Hepatocyte (in vitro differentiated cells): ENCODE measurements at places on chromosomes 3 and 15. TPM values are rescaled to one million over a fixed set of nuclear protein-coding genes. Genes with fewer than 3 reads are reported as not detected.

- no peak for DNase-seq
These were observed 37.9 kb downstream of the IL20RB start for GRCh38 chr3:136995652-136996051.

GRCh38 chr15:64017591-64018163 is 28.6 kb downstream of the DAPK2 start:
- no peak for DNase-seq

Gene ERICH6
- 0.61 TPM in 1 of 2 replicates, not detected in the other for polyA plus RNA-seq

GRCh38 chr3:62101488-62101887 is 271.9 kb downstream of the FEZF2 start:
- DNase-seq, result no peak

Gene RBMS3
- 32.6 and 34.9 TPM in 2 replicates for polyA plus RNA-seq

Gene HERC2
- 30.2 and 41.0 TPM in 2 replicates for polyA plus RNA-seq

GRCh38 chr15:91055548-91056331 is 33.3 kb upstream of the VPS33B start:
- peak; percentile 77 for DNase-seq

DNA sequence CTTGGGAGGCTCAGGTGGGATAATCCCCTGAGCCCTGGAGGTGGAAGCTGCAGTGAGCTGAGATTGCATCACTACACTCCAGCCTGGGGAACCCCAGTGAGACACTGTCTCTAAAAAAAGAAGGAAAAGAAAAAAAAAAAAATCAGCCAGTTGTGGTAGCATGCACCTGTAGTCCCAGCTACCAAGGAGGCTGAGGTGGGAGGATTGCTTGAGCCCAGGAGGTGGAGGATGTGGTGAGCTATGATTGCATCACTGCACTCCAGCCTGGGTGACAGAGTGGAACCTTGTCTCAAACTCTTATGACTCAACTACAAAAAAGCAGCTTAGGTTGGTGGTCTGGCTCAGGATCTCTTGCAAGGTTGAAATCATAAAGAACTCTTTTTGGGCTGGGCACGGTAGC is 19.3 kb upstream of the GPX1 start:
- no peak for DNase-seq

GRCh38 chr3:73419942-73420341 is 204.8 kb downstream of the PDZRN3 start:
- DNase-seq, result no peak

DNA sequence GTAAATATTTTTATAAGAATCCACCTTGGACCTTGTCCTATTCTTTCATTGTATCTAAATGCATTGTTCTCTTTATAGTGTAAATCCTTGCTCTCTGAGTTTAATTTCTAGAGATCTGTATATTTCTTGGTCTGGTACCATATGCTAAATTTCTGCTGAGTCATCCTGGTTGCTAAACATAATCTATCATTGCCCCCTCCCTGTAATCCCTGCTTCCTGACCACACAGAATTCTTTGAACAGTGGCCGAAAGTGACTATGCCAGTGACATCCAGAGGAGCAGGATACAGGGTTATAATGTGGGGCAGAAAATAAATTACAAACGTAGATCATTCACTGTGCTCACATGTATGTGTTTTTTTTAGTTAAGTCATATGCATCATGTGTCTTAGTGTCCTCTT is 143.1 kb downstream of the DIPK2A start:
- DNase-seq, result no peak

DNA sequence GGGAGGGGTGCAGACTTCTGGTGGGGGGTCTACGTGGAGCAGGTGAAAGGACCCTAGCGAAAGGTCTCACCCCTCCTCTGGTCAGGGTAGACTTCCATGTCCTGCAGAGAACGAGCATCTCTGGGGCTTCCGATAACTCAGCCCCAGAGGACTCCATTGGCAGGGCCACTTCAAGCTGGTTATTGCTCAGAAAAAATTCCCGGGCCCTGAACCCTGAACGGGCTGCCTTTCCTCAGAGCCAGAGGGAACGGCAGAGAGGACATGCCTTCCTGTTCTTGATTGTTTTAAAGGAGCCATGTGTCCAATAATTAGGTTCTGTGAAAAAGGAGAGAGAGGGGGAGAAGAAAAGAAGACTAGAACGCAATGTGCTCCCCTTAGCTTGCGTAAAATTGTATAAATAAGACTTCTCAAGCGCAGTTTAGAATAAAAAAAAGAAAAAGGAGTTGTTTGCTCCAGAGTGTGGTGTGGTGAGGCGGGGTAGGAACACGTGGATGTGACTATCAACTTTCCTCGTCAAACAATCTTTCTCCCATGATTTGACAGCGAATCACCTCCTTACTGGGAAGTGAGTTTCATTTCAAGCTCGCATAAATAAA is 193.4 kb upstream of the UBE2E1 start:
- DNase-seq, result no peak

- peak; percentile 42 for DNase-seq
These were observed 785 bp upstream of the MYRIP start for GRCh38 chr3:39808467-39809180.
